ENCODE measurements at places on chromosomes 2 and 18. TPM values are rescaled to one million over a fixed set of nuclear protein-coding genes. Genes with fewer than 3 reads are reported as not detected.

Gene MC2R
- not detected for total RNA-seq

Gene PPP1R7
- total RNA-seq: 123 TPM

Gene SGPP2
- total RNA-seq: 20.8 TPM

Gene CCBE1
- total RNA-seq: not detected

Gene SP9
- not detected for total RNA-seq

Gene TTR
- total RNA-seq: not detected

Gene RBM43
- total RNA-seq: 3.8 TPM

Gene ICOS
- total RNA-seq: 190 TPM

Gene CARF
- total RNA-seq: 6.6 TPM

Gene CCL20
- total RNA-seq: 74.7 TPM
